ENCODE measurements at places on chromosomes 3 and 15. TPM values are rescaled to one million over a fixed set of nuclear protein-coding genes. Genes with fewer than 3 reads are reported as not detected.

GRCh38 chr3:169227911-169228310 lies 435.6 kb downstream of the MECOM start:
- DNase-seq, result no peak
- H3K36me3 ChIP-seq, result no peaks in the 10 kb centered on the region
- H3K4me3 ChIP-seq, result no peak overlapping the region
- no peaks in the 10 kb centered on the region for H3K4me1 ChIP-seq
- no peak overlapping the region for H3K27ac ChIP-seq

GRCh38 chr3:179453967-179454366 lies 2.7 kb upstream of the GNB4 start:
- DNase-seq, result no peak
- H3K36me3 ChIP-seq, result no peaks in the 10 kb centered on the region
- no peaks in the 10 kb centered on the region for H3K27me3 ChIP-seq

- peaks cover 4% of the 10 kb centered on the region for H3K4me1 ChIP-seq
- no peak for DNase-seq
- H3K36me3 ChIP-seq, result no peaks in the 10 kb centered on the region
- H3K27ac ChIP-seq, result no peak overlapping the region
- no peaks in the 10 kb centered on the region for H3K27me3 ChIP-seq
Observed at GRCh38 chr3:73021301-73021835, 24.8 kb downstream of the PPP4R2 start.

DNA sequence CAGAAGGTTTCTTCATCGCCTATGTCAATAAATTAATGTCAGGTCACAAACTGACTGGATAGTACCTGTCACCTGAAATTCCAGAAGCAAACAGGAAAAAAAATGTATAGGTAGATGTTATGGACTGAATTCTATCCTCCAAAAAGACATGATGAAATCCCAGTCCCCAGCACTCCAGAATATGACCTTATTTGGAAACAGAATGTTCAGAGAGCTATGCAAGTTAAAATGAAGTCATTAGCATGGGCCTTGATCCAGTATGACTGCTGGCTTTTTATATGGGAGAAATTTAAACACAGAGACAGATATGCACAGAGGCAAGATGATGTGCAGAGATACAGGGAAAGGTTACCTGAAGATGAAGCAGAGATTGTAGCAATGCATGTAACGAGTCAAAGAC lies 953.4 kb downstream of the ZPLD1 start:
- H3K4me1 ChIP-seq, result no peaks in the 10 kb centered on the region
- DNase-seq, result no peak
- no peaks in the 10 kb centered on the region for H3K27me3 ChIP-seq
- no peak overlapping the region for H3K4me3 ChIP-seq
- no peaks in the 10 kb centered on the region for H3K36me3 ChIP-seq
- no peak overlapping the region for H3K27ac ChIP-seq

- H3K27ac ChIP-seq, result no peak overlapping the region
- H3K4me1 ChIP-seq, result no peaks in the 10 kb centered on the region
- no peak overlapping the region for H3K4me3 ChIP-seq
- no peaks in the 10 kb centered on the region for H3K36me3 ChIP-seq
Observed at GRCh38 chr15:94924057-94924456, 692.7 kb downstream of the MCTP2 start.

GRCh38 chr15:35394416-35394815 lies 151.5 kb downstream of the DPH6 start:
- H3K36me3 ChIP-seq, result no peaks in the 10 kb centered on the region
- no peaks in the 10 kb centered on the region for H3K4me1 ChIP-seq
- H3K27ac ChIP-seq, result no peak overlapping the region
- H3K4me3 ChIP-seq, result no peak overlapping the region
- DNase-seq, result no peak

DNA sequence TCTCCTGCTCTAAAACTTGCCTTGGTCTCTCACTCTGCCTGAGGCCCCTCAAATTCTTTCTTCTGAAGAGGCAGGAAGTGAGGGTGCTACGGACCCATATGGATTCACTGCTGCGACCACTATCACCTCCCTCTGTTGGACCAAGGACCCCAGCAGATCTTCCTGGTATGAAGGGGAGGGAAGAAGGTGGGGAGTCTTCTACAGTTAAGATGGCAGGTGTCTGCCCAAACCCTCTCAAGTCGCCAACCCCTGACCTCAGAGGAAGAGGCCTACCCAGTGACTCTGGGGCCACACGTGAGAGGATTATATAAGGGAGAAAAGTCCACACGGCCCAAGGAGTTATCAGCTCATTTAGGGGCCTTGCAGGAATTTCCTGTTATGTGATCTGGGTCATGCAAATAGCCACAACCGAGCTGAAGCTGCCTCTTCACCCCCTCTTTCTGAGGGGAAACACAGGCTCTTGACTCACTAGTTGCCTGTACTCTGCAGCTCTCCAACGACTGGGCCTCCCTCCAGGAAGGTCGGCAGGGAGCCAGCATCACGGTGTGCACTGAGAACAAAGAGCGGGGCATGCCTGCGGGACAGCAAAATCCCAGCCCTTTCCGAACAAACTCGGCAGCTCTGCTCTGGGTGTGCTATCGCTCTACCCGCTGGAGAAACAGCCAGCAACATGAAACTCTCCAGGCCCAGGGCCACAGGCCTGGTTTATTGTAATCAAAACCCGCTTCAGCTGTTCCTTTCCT lies 116.0 kb downstream of the XXYLT1 start:
- H3K4me1 ChIP-seq, result no peaks in the 10 kb centered on the region
- no peaks in the 10 kb centered on the region for H3K27me3 ChIP-seq
- H3K4me3 ChIP-seq, result no peak overlapping the region
- peak overlapping the region; percentile 55 for H3K27ac ChIP-seq
- H3K36me3 ChIP-seq, result no peaks in the 10 kb centered on the region

GRCh38 chr3:8509961-8510360 lies 8.3 kb downstream of the LMCD1 start:
- peaks cover 11% of the 10 kb centered on the region for H3K4me1 ChIP-seq
- no peaks in the 10 kb centered on the region for H3K36me3 ChIP-seq
- H3K27ac ChIP-seq, result no peak overlapping the region
- no peaks in the 10 kb centered on the region for H3K27me3 ChIP-seq
- no peak for DNase-seq

DNA sequence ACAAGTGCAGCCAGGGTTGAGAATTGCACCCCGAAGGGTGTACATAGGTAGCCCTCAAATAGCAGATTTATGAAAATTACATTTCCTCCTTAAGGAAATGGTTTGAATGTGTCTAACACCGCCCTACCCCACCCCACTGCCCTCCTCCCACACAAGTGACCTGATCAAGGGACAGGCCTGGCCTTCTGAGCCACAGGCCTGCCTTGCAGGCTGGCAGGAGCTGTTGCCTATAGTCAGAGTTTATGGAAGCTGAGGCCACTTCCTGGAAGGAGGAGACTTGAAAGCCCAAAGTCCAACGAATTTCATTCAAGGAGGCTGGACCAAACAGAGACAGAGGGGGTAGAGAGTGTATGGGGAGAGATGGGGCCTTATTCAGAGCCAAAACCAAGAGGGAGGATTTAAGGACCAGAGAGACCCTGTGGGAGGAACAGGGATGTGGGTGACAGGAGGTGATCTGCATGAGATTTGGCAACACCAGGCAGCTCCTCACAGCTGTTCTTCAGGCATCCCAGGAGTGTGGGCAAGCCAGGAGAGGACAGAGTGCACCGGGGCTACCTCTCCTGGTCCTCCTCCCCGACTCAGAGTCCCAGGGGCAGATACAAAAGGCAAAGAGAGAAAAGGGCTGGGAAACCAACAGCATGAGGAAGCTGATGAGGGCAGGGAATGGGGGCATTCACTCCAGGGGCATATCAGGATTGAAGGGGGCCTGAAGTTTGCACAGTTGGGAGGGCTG lies 100.4 kb upstream of the HES1 start:
- H3K27me3 ChIP-seq, result no peaks in the 10 kb centered on the region
- H3K4me3 ChIP-seq, result no peak overlapping the region
- H3K27ac ChIP-seq, result no peak overlapping the region
- DNase-seq, result no peak
- H3K4me1 ChIP-seq, result no peaks in the 10 kb centered on the region
- H3K36me3 ChIP-seq, result no peaks in the 10 kb centered on the region

- H3K27me3 ChIP-seq, result no peaks in the 10 kb centered on the region
- no peak overlapping the region for H3K4me3 ChIP-seq
- H3K4me1 ChIP-seq, result no peaks in the 10 kb centered on the region
- no peaks in the 10 kb centered on the region for H3K36me3 ChIP-seq
Observed at GRCh38 chr3:15743587-15744009, 54.2 kb downstream of the ANKRD28 start.

GRCh38 chr3:100046986-100047385 lies 67.3 kb downstream of the FILIP1L start:
- no peak for DNase-seq
- no peaks in the 10 kb centered on the region for H3K27me3 ChIP-seq
- H3K4me3 ChIP-seq, result no peak overlapping the region

DNA sequence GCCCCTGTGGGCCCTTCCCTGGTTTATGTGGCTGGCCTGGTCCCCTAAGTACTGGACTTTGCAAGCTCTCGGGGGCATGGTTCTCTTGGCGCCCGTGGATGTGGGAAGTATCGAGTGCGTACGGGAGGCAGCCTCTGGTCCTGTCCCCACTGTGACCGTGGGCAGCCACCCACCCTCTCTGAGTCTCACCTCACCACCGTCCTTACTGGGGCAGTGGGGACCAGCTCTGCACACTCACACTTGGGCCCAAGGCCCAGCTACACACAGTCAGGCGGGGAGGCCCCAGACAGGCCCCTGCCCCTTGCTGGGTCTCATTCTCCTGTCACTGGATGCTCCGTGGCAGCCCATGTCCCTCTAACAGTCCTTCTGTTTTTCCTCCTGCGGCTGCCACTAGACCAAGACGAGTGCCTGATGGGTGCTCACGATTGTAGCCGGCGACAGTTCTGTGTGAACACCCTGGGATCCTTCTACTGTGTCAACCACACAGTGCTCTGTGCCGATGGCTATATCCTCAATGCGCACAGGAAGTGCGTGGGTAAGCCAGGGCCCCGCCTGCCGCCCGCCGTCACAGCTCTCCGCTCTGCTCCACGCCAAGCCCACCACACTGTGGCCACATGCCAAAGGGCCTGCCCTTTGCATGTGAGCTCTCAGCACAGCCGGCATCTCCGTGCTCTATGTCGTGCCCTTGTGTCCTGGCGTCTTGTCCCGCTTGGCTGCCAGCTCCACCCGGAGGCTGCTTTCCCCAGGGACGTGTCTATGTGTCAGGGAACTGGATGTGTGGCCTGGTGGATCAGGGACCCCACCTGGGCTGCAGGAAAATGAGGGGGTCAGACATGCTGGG lies 72.7 kb downstream of the FBLN2 start:
- DNase-seq, result no peak
- no peak overlapping the region for H3K4me3 ChIP-seq
- no peak overlapping the region for H3K27ac ChIP-seq

GRCh38 chr15:77669896-77670295 lies 37.2 kb upstream of the LINGO1 start:
- no peak overlapping the region for H3K27ac ChIP-seq
- DNase-seq, result no peak
- H3K4me3 ChIP-seq, result no peak overlapping the region
- H3K36me3 ChIP-seq, result no peaks in the 10 kb centered on the region

DNA sequence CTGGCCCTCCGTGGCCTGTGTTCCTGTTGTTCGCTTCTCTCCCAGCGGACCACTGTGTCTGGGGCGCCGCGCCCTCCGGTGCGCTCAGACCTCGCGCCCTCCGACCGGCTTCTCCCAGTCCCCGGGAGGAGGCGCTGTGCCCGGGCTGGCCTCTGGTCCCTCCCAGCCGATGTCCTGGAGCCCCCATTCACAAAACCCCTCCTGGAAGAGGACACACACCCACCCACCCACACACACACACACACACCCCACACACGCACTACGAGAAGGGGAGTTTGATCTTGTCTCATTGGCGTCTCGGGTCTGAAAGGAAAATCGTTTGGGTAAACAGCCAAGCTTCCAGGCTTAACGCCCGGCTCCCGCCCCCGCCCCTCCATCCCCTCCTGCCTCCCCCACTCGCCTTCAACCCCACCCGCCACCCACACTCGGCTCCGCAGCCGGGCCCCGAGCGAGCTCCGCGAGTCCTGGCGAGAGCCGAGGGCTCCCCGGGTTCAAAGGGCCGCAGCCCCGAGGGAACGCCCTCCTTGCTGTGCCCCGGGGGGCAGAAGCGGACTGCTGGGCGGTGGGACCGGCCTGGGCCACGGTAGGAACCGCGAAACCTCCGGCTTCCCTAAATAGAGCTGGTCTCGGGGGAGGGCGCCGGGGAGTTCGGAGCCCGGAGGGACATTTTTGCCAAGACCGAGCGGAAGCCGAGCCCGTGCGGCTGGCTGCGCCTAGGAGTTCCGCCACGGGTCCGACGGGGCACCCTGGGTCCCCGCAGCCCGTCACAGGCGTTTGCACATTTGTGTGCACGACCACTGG lies 23.6 kb downstream of the NR2F2 start:
- no peaks in the 10 kb centered on the region for H3K4me1 ChIP-seq
- no peaks in the 10 kb centered on the region for H3K36me3 ChIP-seq
- H3K27me3 ChIP-seq, result peaks cover 15% of the 10 kb centered on the region

GRCh38 chr3:38834110-38834509 lies 18.1 kb upstream of the SCN10A start:
- no peaks in the 10 kb centered on the region for H3K4me1 ChIP-seq
- no peak overlapping the region for H3K4me3 ChIP-seq
- no peak overlapping the region for H3K27ac ChIP-seq
- no peak for DNase-seq
- no peaks in the 10 kb centered on the region for H3K36me3 ChIP-seq
- no peaks in the 10 kb centered on the region for H3K27me3 ChIP-seq

GRCh38 chr15:57263520-57263919 lies 112.8 kb upstream of the CGNL1 start:
- H3K27me3 ChIP-seq, result no peaks in the 10 kb centered on the region
- H3K27ac ChIP-seq, result no peak overlapping the region
- H3K36me3 ChIP-seq, result no peaks in the 10 kb centered on the region
- no peak overlapping the region for H3K4me3 ChIP-seq
- no peaks in the 10 kb centered on the region for H3K4me1 ChIP-seq

DNA sequence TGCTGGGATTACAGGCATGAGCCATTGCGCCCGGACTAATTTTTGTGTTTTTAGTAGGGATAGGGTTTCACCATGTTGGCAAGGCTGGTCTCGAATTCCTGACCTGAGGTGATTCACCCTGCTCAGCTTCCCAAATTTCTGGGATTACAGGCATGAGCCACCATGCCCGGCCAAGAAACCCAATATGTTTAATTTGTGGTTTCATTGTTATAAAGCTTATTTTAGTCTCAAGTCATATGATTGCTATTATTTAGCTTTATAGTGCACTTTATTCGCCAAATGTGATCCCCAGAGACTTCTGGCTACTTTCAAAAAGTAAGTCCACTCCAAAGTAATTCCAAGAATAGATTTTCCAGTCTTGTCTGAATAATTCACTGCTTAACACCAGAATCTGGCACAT lies 19.3 kb upstream of the SLC4A7 start:
- H3K27ac ChIP-seq, result no peak overlapping the region
- H3K36me3 ChIP-seq, result no peaks in the 10 kb centered on the region
- H3K4me3 ChIP-seq, result no peak overlapping the region
- DNase-seq, result no peak

CELSR3 gene
- 1.8 TPM for total RNA-seq

VWA5B2 gene
- total RNA-seq, result 2.6 TPM

OXTR gene
- total RNA-seq, result 0.20 TPM

ZNF80 gene
- total RNA-seq, result not detected

SPINK8 gene
- not detected for total RNA-seq

FBXO40 gene
- total RNA-seq, result not detected

CMTM8 gene
- 16.4 TPM for total RNA-seq
